Naive thymus-derived CD8-positive, alpha-beta T cell (primary cell): ENCODE measurements at places on chromosomes 16 and 17.

- no peak for DNase-seq
Observed at GRCh38 chr16:84928679-84929420, 82.5 kb downstream of the ZDHHC7 start.

DNA sequence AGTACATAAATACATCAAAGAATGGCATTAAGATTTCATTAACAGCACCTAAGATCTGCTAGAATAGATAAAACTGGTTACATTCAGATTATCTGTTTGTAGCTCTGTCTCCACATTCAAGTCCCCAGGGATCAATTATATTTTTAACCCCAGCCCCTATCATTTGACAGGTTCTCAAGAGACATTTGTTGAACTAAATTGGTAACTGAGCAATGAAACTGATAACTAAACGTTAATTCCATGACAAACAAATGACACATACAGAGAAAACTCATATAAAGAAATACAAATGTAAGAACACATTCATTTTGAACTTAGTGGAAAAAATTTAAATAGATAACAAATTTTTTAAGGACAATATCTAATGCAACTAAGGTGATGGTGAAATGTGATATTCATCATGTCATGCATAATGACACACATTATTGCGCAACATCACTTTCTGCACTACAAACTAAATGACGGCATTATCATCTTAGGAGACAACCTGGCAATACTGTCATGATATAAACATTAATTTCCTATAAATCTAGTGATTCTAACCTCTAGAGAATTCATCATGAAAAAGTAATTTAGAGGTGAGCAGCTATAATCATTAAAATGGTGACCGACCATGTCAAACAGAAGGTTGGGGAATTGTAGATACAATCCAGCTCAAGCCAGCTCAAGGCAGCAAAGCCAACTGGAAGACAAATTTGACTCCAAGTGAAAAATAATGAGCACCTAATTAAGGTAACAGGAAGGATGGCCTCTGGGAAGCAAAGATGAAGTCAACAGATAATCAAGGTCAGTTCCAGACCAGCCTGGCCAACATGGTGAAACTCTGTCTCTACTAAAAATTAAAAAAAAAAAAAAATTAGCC is 9.5 kb downstream of the ARHGAP17 start:
- DNase-seq, result no peak

- DNase-seq, result no peak
Observed at GRCh38 chr17:50871364-50871763, 5.2 kb upstream of the TOB1 start.

DNA sequence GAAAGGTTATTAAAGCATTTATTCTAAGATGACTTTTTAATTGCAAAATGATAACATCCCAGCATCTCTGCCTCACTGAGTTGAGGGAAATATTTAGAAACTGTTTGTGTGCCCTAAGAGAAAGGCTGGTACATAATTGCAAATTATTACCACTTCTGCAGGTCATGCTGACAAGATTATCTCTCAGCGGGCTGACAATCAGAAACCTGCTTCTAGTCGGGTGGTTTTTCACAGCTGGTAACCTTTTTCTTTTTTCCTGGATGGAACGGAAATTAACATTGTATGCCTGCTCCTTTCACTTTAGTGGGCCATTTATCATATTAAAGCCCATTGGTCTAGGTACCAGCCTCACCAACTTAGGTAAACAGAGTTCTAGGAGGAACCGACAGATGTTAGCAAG is 17.0 kb upstream of the NUDT7 start:
- no peak for DNase-seq

DNA sequence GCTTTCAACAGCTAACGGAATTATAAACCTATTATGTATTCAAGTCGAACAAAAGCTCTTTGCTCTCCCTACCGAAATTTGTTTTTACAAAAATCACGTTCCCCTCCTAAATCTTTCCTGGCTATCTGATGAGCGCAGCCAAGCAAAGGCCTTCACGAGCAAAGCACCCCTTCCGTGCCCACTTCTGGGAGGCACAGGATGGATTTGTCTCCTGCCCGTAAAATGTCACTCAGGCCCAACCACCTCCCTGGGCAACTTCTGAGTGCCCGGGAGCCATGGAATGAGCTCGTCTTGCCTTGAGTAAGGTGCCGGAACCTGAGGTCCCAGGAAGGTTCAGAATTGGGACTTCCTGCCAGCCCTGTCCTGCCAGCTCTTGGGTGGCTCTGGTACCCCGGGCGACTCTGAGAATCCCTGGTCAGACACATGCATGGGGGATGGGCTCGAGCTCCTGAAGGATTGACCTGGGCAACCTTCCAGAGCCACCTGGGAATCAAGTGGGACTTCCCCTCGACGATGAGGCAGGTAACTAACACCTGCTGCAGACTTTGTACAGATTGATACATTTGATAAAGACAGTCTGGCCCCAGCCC is 19.8 kb downstream of the SLC7A5 start:
- no peak for DNase-seq

DNA sequence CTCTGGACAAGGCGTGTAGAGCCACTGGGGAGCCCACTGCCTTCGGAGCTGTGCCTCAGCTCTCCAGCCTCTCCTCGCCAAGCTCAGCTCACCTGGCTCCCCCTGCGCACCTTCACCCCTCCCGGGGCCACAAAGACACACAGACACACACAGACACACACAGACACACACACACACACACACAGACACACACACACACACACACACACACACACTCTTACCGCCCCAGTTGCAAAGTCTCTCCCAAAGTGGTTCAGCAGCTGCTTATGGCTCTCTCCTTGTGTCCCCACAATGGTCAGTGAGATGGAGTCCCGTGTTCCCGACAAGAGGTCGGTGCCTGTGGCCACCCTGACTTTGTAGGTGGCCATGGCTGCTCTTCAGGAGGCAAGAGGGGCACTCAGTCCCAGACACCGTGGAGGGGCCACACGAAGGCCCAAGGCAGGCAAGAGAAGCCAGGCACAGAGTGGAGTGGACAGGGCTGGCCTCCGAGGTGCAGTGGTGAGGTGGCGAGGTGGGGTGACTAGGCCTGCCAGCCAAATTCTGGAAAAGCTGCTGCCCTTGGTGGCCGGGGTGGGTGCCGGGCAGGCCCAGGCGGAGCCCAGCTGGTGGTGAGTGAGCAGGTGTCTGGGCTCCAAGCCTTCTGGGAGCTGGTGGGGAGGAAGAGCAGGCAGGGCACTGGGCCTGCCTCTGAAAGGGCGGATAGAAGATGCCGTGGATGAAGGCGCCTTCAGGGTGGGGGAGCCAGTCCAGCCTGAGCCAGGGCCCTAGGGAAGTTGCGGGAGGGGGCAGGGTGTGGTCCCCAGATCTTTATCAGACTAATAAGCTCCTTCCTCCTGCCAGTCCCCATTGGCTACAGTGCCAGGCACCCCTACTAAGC is at the start of gene ALOX12B:
TSS of gene ALOX12B (minus strand) at position 642 of the 877 bp plus-strand sequence. CDS start at position 368, 274 bp downstream.
- no peak for DNase-seq

GRCh38 chr17:19457830-19458271 is 46.8 kb downstream of the RNF112 start:
- no peak for DNase-seq

- DNase-seq, result no peak
Observed at GRCh38 chr16:19882646-19883045, 2.0 kb downstream of the GPRC5B start.

DNA sequence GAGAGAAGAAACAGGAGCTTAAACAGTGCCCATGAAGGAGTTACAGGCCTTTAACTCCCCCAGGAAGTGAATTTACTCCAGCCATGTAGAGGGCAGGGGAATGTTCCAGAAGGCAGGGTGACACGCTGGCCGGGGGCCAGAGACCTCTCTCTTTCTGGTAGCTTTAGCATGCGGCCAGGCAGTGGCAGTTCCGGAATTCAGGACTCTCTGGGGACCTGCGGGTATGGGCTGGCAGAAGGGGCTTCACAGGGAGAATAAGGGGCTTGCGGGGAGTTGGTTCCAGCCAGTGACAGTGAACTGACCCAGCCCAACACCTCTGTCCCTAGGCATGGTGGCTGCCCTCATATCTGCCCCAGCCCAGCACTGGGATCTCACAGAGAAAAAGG is 40.0 kb downstream of the MYH3 start:
- DNase-seq, result no peak
